Glutamatergic neuron (in vitro differentiated cells): ENCODE measurements at places on chromosomes 6 and 20.

- DNase-seq: no peak
These were observed 14.6 kb upstream of the GRM1 start for GRCh38 chr6:146014233-146014632.

DNA sequence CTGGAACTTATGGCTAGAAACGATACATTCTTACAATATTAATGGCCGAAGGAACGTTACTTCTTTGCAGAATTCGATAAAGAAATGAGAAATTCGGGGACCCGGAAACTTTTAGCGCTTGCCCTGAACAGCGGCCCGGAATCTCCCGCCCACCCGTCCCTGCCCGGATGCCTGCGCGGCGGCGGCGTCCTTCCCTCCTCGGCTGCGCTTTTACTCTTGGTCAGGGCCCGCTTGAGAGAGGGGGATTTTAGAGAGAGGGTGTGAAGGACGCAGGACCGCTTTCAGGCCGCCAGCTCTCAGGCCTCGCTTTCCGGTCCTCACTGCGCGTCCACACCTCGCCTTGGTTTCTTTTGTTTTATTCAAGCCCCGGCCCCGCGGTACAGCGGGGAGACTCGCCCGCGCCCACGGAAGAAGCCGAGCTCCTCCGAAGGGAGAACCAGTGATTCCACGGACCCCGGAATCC lies 243.7 kb downstream of the ARID1B start:
- peak; percentile 62 for DNase-seq

DNA sequence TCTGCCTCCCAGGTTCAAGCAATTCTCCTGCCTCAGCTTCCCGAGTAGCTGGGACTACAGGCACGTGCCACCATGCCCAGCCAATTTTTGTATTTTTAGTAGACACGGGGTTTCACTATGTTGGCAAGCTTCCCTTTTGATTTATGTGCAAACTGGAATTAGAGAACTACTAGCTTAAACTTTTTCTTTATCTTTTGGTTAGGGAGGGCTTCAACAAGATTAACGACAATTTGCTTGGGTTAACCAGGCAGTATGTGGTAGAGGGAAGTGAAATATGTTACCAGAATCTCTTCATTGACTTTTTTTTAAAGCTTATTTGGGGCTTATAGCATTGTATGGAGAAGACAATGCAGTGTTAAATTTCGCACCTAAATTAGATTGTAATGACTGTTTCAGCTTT lies 9.0 kb downstream of the MYO6 start:
- no peak for DNase-seq

GRCh38 chr20:22387452-22387851 lies 196.9 kb downstream of the FOXA2 start:
- DNase-seq: no peak

GRCh38 chr6:127202676-127203075 lies 64.0 kb upstream of the RNF146 start:
- no peak for DNase-seq
